ENCODE measurements at places on chromosomes 4 and X.

DNA sequence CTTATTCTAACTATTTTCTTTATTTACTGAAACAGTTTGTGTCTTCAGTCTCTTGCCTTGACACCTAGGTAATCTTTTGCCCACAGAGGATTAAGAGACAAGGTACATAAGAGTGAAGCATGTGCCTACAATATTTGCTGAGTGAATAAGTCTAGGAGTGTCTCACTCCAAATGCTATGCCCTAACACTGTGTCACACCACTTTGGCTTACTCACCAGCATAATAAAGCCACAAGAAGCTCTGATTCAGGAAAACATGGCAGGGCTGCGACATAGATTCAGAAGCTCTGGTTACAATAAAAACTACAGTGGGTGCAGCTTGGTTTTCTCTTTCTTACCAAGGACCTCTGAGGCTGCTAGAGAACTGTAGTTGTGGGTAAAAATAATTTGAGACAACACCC, 127.1 kb downstream of the RBM46 start:
- DNase-seq = no peak

- DNase-seq = no peak
These were observed 297.0 kb downstream of the HNRNPD start for GRCh38 chr4:82076809-82077208.

GRCh38 chr4:83272900-83273299, 11.7 kb downstream of the COQ2 start:
- DNase-seq = no peak

- DNase-seq = no peak
These were observed 56.0 kb upstream of the DHX15 start for GRCh38 chr4:24640366-24640765.

- no peak for DNase-seq
These were observed 124.6 kb upstream of the MAP3K15 start for GRCh38 chrX:19639813-19640462.

DNA sequence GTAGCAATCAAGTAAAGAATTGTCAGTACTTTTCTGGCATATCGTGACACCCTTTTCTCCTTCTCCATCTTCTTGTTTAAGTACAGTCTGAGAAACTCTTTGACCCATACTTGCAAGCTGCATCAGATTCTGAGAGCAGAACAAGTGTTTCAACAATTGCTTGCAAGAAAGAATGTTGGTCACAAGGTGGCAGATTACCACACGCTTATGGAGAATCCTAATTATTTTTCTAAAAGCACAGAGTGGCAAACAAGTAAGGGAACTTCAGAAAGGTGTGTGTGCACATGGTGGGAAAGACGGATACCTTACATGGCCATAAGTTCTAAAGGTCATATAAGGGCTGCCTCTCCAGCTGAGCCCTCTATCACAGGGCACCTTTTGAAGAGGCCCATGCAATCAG, 136.4 kb upstream of the FGF13 start:
- DNase-seq = no peak

- no peak for DNase-seq
These were observed 111.6 kb downstream of the APOOL start for GRCh38 chrX:85115252-85115651.

DNA sequence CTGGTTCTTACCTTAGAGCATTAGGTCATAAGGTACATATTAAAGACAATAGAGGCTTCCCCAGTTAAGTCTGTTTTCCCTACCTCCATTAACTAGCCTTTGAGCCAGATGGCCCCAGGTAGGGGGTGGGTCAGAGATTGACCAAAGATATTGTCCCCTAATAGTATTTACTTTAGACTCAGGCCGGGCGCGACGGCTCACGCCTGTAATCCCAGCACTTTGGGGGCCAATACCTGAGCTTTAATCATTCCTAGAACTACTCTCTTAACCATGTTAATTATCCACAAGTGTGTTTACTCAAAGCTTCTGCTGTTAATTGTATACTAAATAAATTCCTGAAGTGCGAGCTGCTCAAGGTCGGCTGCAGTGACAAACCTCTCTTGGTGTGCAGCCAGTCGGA, 28.0 kb upstream of the AMBN start:
- DNase-seq = no peak

DNA sequence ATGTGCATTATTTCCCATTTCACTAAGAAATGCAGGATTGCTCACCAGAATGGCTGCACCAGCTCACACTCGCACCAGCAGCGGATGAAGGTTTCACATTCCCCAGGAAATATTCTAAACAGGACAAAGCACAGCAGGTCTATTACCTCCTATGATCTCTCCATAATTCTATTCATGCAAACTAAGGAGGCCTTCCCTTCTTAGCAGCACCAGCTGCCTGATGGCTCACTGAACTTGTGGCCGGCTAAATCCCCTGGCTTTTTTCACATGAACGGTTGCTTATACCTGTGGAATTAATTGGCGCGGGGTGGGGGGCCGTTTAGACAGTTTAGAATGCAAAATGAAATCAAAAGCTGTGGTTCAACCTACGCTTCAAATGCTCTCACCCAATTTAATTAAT, 73.5 kb upstream of the SRD5A3 start:
- DNase-seq = no peak

- no peak for DNase-seq
These were observed 128.2 kb downstream of the ARSF start for GRCh38 chrX:3169421-3169820.

- DNase-seq = no peak
These were observed 1.2 kb upstream of the SLC7A11 start for GRCh38 chr4:138243369-138243768.

DNA sequence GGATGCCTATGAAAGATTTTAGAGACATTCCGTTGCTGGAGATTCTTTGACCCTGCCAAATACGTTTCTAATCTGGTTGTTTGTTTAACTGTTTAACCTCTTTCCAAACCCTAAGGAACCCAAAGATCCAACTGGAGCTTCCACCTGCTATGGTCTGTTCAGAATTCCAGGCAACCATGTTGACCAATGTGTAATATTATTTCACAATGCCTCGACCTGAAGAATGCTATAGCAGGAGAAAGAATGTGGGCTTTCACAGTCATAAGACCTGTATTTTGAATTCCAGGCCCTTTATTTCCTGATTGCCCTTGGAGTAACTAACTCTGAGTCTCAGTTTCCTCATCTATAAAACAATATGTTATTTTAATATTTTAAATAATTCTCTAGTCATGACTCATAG, 90.8 kb downstream of the COL25A1 start:
- DNase-seq = no peak

All from stimulated activated CD8-positive, alpha-beta memory T cell treated with anti-CD3 and anti-CD28 coated beads, Interleukin-15, amount 100 ng/mL, for 4 hours (primary cell).